ENCODE measurements at places on chromosomes 5 and 9.

- DNase-seq, result no peak
Observed at GRCh38 chr9:36029765-36030528, 6.8 kb upstream of the RECK start.

DNA sequence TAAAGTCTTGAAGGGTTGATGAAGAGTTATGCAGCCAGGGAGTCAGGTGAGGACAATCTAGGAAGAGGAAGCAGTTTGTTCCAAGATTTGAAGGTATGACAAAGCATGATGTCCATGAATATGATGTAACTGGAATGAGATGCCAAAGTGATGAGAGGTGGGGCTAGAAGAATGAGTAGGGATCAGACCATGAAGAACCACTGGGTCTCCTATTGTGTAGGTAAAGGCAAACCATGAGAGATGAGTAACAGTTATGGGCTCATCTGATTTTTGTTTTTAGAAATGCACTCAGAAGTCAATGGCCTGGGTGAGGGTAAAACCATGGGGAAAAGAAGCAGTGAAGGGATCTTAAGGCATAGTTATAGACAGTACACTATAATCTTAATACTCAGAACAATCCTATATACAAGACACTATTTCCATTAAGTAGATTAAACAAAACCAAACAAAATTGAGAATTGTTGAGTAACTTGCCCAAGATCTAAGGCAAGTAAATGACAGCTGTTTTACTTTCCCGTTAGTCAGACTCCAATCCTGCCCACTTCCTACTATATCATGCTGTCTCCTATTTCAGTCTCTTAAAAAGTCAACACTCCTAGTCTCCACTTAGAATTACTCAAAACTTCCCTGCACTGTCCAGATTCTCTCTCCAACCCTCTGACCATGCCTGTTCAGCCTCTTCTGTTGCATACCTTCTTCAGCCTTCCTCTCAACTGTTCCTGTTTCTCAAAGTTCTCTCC is 393.8 kb upstream of the MEF2C start:
- DNase-seq, result no peak

DNA sequence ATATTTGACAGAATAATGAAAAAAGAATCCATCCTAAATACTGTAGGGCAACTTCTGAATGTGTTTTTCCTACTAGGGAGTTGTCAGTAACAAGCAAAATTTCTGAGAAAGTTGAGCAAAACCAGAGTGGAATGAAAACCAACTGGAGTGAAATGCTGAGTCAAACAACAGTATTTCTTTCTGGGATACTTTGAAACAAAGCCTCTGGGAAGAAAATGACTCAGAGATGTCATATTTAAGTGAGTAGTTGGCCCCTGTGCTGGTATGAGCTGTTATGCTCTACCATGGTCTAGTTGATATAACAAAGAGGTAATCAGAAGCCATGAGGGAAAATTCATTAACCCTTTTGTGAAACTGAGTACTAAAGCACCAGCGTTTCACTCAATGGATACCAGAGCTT is 372.1 kb upstream of the C9orf72 start:
- DNase-seq, result no peak

- no peak for DNase-seq
Observed at GRCh38 chr5:169074839-169075238, 226.1 kb downstream of the SLIT3 start.

DNA sequence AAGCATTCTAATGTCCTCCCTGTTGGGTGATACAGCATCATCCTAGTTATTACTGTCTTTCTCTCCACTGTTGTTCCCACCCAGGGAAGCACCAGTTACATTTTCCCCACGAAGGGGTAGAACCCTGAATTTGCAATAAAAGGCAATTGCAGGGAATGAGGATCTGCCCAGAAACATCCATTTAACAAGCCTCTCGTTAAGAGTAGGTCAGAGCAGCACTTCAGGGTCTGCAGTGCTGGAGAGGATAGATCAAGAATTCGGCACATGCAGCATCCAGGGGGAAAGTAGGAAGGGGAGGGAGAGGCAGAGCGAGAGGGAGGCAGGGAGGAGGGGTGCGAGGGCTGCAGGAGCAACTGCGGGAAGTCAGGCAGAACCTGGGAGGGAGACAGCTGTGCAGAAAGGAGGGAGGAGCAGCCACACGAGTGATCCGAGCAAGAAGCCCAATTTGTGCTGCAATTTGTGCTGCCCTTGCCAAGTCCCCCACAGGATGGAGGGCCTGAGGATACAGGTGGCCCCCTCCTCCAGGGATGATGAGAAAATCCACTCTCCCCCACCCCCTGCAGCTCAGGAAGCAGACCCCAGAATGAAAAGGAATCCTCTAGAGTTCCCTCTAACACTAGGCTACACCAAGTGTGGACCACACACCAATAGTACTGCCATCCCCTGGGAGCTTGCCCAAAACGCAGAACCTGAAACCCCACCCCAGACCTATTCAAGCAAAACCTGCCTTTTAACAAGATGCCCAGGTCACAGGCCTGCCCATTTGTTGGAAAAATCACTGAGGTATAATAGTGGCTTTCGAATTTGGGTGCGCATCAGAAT is 62.2 kb downstream of the EPB41L4B start:
- DNase-seq, result no peak

DNA sequence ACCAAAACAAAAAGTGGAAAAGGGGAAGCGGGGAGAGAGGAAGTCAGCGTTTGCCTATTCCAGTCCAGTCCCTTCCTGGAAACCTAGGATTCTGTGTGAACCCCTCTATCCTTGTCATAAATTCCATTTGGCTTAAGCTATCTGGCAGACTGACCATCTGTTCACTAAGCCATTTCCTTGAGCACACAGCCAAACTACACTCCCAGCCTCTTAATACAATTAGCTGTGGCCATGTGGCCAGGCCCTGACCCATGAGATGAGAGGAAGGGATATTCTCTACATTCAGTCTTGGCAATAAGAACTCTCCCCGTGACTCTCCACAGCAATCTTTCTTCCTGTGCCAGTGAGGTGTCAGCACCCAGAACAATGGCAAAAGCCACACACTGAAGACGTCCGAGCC is 424.8 kb downstream of the TLE1 start:
- DNase-seq, result no peak

DNA sequence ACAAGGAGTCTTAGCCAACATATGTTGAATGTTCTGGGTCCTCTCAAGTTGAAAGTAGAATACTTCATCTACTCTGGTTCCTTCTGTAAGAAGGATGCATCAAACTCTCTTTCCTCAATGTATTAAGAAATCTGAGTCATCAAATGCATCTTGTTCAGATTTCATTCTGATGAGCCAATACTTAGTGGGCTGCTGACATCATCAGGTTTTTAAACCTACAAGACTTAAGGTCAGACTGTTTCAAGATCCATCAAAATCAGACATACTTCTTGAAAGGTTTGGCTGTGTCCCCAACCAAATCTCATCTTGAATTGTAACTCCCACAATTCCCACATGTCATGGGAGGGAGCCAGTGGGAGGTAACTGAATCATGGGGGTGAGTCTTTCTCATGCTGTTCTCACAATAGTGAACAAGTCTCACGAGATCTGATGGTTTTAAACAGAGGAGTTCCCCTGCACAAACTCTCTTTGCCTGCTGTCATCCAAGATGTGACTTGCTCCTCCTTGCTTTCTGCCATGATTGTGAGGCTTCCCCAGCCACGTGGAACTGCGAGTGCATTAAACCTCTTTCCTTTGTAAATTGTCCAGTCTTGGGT is 168.8 kb downstream of the RAPGEF6 start:
- no peak for DNase-seq

- no peak for DNase-seq
Observed at GRCh38 chr9:127961613-127962155, 19.1 kb downstream of the EEIG1 start.

DNA sequence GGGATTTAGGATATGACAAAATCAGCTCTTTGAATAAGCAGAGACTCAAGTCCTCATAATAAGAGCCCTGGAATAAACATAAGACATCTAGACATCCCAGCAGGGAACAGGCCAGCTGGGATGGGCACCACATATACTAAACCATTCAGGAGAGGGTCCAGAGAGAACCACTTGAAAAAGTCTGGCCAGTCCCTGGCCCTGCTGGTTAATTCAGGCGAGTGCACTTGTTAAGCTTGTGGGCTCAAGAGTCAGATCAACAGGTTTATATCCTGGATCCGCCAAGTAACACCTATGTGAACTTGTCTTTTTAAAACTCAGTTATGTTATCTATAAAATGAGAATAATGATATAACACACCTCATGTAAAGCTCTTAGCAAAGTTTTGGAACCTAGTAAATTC is 63.3 kb downstream of the CAVIN4 start:
- DNase-seq, result no peak

GRCh38 chr5:59532979-59533729 is 360.4 kb downstream of the PDE4D start:
- DNase-seq, result no peak

GRCh38 chr9:37377688-37378612 is 44.5 kb upstream of the GRHPR start:
- DNase-seq, result no peak

DNA sequence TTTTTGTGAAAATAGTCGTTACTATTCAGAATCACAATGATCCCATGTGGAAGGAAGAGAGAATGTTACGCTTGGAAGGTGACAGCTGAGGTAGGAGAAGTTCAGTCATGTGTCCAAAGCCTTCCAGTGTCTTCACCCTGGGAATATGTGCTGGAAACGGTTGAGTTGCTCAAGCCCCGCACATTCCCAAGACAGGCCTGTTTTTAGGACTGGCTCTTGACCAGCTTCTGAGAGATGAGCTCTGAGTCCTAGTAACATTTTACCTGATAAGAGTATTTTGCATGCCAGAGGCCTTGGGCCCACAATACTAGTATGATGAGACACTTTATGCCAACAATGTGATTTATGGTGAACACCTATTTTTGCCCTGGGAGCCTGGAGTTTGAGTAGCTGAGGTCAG is 101.7 kb downstream of the LMNB1 start:
- DNase-seq, result no peak

- no peak for DNase-seq
Observed at GRCh38 chr9:131880833-131881583, 141.1 kb upstream of the RAPGEF1 start.

DNA sequence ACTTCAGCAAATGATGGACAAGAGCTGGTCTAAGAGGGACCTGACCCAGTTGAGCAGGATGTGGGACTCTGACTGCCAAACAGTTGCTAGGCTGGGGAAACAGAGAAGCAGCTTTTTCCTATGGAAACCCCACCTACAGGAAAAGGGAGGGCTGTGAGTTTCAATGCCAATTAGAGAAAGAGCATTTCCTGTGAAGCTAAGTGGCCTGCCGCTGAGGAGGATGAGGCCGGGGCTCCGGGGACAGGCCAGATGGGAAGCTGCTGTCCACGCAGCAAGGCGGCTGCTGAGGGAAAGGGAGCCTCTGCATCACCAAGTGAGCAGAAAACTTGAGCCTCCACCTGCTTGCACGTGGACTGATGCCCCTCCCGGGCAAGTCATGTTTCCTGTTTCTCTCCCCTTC is at the start of gene PCDH12:
Gene PCDH12 (minus strand): TSS at position 90 of the 400 bp plus-strand sequence. CDS start 351 bp downstream, outside the sequence.
- no peak for DNase-seq

DNA sequence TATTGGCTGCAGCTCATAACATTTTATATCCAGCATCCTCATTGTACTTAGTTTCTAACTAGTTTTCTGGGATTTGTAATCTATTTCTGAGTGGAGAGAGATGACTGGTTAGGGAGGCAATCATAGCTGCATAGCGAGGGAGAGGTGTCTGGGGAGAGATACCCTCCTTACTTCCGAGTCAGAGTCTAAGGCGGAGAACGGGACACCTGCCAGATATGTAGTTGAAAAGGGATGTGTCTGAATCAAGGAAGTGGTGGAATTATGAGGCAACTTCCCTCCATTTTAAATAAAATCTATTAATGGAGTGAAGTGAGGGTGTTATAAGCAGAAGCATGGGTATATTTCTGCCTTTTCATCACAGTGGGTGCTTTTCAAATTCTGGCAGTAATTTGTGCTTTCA is 126.5 kb downstream of the MAST4 start:
- no peak for DNase-seq

- DNase-seq, result no peak
Observed at GRCh38 chr5:172082180-172082579, 75.7 kb upstream of the FBXW11 start.

- DNase-seq, result no peak
Observed at GRCh38 chr5:172454358-172455086, at the start of gene SH3PXD2B. SH3PXD2B (minus strand) TSS chr5:172454525; CDS start chr5:172454352, 173 bp downstream.

DNA sequence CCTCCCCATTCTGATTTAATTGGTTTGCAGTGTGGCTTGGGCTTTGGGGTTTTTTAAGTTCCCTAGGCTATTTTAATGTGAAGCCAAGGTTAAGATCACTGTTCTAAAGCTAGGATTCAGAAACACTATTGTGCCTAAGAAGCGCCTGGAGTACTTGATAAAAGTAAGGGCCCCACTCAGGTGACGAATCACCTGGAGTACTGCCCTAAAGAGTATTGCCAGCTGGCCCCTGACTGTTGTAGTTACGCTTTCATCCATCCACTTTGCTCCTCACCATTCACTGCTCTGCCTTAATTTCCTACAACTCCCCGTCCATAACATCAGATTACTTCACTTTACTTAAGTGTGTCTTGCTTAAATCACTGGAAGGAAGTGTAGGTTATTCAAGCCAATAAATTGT is 119.3 kb downstream of the CD180 start:
- no peak for DNase-seq

GRCh38 chr9:73116031-73116430 is 35.6 kb upstream of the ANXA1 start:
- DNase-seq, result no peak

DNA sequence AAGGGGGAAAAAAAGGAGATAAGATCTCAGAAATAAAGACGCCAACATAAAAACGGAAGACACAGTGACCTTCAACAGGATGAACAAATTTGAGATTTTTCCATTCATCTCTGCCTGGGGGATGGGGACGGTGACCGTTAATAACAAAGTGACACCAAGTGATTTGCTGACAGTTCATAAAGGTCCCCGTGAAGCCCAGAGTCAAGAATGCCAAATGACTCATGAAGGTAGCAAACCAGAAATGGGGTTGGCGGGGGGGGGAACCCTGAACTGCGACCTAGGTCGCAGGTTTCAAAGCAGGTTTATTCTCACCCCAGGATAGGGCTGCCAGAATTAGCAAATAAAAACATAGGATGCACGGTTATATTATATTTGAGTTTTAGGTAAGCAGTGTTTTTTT is 21.1 kb upstream of the SHB start:
- DNase-seq, result no peak

- DNase-seq, result no peak
Observed at GRCh38 chr5:179276838-179277395, 68.3 kb downstream of the ADAMTS2 start.

DNA sequence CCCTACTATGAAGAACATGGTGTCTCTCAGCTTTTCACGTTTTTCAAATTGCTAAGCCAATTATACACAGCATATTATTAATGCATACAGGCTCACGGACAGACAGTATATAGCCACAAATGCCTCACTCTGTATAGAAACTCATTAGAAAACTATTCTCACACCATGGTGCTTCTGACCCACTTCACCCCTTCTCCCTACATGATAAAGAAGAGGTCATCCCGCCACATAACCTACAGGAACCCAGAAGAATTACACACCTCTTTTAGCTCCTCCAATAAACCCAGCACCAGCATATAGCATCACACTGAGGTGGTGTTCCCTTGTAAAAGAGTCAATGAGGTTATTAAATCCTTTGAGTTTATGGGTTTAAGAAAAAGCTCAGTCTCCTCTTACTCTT is 5.6 kb downstream of the TLE1 start:
- no peak for DNase-seq

All from stimulated activated CD8-positive, alpha-beta memory T cell treated with anti-CD3 and anti-CD28 coated beads, Interleukin-2, amount 100 ng/mL, for 1 hour (primary cell).